ENCODE measurements at places on chromosomes 3 and 15. TPM values are rescaled to one million over a fixed set of nuclear protein-coding genes. Genes with fewer than 3 reads are reported as not detected.

GRCh38 chr15:58870451-58870850 lies 63.0 kb downstream of the SLTM start:
- H3K27me3 ChIP-seq: no peaks in the 10 kb centered on the region
- no peaks in the 10 kb centered on the region for H3K36me3 ChIP-seq
- H3K4me1 ChIP-seq: no peaks in the 10 kb centered on the region
- no peak for DNase-seq
- H3K4me3 ChIP-seq: no peak overlapping the region
- no peak overlapping the region for H3K27ac ChIP-seq

CXCR6 gene
- total RNA-seq: not detected

TRIM71 gene
- total RNA-seq: 106 TPM

DNA sequence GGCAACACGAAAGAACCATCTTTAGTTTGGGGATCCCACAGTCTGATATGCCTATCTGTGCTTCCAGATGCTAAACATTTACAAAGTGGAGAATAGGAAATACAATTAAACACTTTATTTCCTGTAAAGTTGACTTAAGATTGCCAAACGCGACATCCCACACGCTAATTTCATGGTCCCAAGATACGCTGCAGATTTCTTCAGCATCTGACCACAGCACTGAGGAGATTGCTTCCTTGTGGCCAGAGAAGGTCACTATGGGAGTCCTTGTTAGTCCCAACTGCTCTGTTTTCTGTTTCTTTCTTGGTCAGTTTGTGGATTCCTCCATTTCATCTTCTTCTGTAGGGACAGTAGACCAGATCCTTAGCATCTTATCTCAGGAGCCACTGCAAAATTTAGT lies 43.3 kb downstream of the ASB7 start:
- H3K4me1 ChIP-seq: peaks cover 5% of the 10 kb centered on the region
- no peak overlapping the region for H3K4me3 ChIP-seq
- no peaks in the 10 kb centered on the region for H3K27me3 ChIP-seq
- no peak for DNase-seq
- no peaks in the 10 kb centered on the region for H3K36me3 ChIP-seq

CPLX3 gene
- not detected for total RNA-seq

GRCh38 chr3:40681658-40682055 lies 156.9 kb downstream of the ZNF621 start:
- H3K27ac ChIP-seq: no peak overlapping the region
- H3K4me3 ChIP-seq: no peak overlapping the region
- no peaks in the 10 kb centered on the region for H3K36me3 ChIP-seq
- no peaks in the 10 kb centered on the region for H3K27me3 ChIP-seq
- peaks cover 18% of the 10 kb centered on the region for H3K4me1 ChIP-seq

MDFIC2 gene
- not detected for total RNA-seq

LRIG1 gene
- 169 TPM for total RNA-seq

TMEM158 gene
- 5.5 TPM for total RNA-seq

DNA sequence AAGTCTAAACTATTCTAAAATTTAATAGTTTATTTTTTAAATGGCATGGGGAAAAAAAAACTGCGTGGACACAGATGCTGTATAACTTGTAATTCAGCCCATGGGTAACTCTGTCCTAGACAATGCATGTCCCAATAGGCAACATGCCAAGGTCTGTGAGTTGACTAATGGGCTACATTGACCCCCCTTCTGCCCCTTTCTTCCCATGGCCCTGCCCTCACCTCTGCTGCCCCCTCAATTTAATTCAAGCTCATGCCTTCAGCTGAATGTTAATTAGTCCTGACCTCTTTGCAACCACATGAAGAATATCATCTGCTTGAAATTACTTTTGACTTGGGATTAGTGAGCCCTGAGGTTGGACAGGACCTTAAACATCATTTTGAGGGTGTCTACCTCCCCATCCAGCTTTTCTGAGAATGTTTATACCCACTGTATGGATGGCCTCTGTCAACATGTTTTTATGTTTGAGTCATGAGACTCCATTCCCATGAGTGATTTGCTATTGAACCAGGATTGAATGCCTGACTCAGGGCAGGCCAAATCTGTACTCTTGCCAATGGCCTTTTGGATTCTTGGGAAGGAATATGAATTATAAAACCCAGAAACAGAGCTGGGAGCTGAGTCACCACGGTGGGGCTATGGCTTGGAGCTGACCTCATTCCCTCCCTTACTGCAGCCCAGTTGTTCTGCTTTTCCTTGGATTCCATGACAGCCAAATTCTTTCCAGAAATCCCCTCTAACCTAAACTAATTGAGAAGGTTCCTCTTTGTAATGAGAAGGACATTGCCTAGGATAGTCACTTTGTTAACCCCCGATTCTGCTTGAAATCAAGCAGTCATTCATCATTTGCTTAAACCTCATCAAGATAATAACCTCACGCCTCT lies 33.5 kb upstream of the PDE8A start:
- H3K27me3 ChIP-seq: no peaks in the 10 kb centered on the region
- H3K27ac ChIP-seq: no peak overlapping the region
- H3K36me3 ChIP-seq: no peaks in the 10 kb centered on the region
- H3K4me1 ChIP-seq: no peaks in the 10 kb centered on the region
- DNase-seq: no peak

DNA sequence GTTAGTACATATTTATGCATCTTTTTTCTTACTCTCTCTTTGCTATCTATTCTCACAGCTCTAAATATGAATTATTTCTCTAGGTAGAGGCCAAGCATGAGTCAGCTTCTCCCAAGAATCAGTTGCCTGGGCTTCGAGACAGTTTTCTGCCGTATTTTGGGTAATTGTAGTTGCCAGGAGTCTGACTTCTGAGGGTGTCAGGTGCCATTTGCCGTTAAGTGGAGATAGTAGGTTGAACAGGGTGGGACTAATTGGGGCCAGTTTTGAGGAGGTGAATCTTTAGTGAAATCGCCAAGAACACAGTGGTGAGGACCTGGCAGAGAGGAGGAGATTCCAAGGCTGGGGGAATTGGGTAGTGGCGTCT lies 7.8 kb upstream of the NRROS start:
- H3K36me3 ChIP-seq: no peaks in the 10 kb centered on the region
- DNase-seq: no peak
- H3K27ac ChIP-seq: peak overlapping the region; percentile 96
- H3K4me1 ChIP-seq: peaks cover 27% of the 10 kb centered on the region
- peak overlapping the region; percentile 41 for H3K4me3 ChIP-seq

PIGBOS1 gene
- total RNA-seq: 25.0 TPM
